ENCODE measurements at places on chromosomes 13 and 19. TPM values are rescaled to one million over a fixed set of nuclear protein-coding genes. Genes with fewer than 3 reads are reported as not detected.
A peak's percentile ranks its signal among the peaks of the same experiment; 100 is the strongest.

- no peaks in the 10 kb centered on the region for H3K4me1 ChIP-seq
- H3K4me3 ChIP-seq, result no peak overlapping the region
- H3K36me3 ChIP-seq, result no peaks in the 10 kb centered on the region
- H3K27ac ChIP-seq, result no peak overlapping the region
- H3K27me3 ChIP-seq, result no peaks in the 10 kb centered on the region
Measured at GRCh38 chr13:109744512-109745051, 41.8 kb downstream of the IRS2 start.

GRCh38 chr13:113553511-113554332 is 30.8 kb upstream of the TFDP1 start:
- no peak overlapping the region for H3K27ac ChIP-seq
- no peak overlapping the region for H3K4me3 ChIP-seq
- no peaks in the 10 kb centered on the region for H3K27me3 ChIP-seq
- H3K36me3 ChIP-seq, result peaks cover 26% of the 10 kb centered on the region
- no peaks in the 10 kb centered on the region for H3K4me1 ChIP-seq
- peak; percentile 72 for DNase-seq

DNA sequence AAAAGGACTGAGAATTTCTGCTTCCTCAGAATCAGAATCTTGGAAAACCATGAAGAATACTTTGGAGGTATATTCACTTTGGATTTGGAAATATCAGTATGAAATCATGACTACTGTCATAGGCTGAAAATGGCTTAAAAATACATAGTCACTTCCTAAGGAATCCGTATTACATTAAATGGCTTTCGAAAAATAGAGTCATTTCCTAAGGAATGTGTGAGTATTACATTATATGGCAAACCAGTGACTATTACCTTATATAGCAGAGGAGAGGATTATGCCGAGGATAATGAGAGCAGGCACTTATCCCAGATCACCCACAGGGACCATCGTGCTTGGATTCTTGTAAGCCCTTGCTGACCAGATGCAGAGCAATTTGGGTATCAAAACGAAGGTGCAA is 1471.8 kb downstream of the EFNB2 start:
- DNase-seq, result no peak
- no peaks in the 10 kb centered on the region for H3K4me1 ChIP-seq
- no peak overlapping the region for H3K4me3 ChIP-seq
- H3K27ac ChIP-seq, result no peak overlapping the region
- H3K27me3 ChIP-seq, result no peaks in the 10 kb centered on the region

ZNF835 gene
- total RNA-seq, result 0.69 TPM

RPS28 gene
- total RNA-seq, result 1,671 TPM
